ENCODE measurements at places on chromosomes 16 and 17.

GRCh38 chr17:9339958-9340357 is 235.7 kb downstream of the STX8 start:
- DNase-seq = no peak

GRCh38 chr16:53784291-53784690 is 80.3 kb downstream of the FTO start:
- no peak for DNase-seq

DNA sequence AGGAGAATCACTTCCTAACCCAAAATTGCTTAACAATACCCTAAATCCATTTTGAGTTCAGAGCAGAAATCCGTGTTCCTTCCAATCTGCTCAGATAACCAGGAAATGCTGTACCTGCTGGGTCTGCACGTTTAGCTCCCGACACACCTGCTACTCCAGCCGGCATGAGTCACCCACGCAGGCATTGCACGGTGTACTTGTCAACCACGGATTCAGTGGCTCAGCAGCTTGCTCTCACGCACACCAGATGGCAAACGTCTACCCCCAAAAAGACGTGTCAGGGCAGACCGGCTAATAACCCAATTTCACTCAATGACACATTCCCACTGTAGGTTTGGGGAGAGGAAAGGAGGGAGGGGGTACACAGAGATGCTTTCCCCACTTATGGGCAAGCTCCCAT is 468.1 kb downstream of the SOX9 start:
- peak; percentile 49 for DNase-seq

- no peak for DNase-seq
Observed at GRCh38 chr17:50887705-50888245, 21.6 kb upstream of the TOB1 start.

- DNase-seq = no peak
Observed at GRCh38 chr17:43411369-43411677, 12.5 kb downstream of the ARL4D start.

GRCh38 chr16:88619859-88620815 is 18.2 kb upstream of the IL17C start:
- peak; percentile 98 for DNase-seq

- no peak for DNase-seq
Observed at GRCh38 chr17:68382582-68383085, 74.7 kb downstream of the WIPI1 start.

DNA sequence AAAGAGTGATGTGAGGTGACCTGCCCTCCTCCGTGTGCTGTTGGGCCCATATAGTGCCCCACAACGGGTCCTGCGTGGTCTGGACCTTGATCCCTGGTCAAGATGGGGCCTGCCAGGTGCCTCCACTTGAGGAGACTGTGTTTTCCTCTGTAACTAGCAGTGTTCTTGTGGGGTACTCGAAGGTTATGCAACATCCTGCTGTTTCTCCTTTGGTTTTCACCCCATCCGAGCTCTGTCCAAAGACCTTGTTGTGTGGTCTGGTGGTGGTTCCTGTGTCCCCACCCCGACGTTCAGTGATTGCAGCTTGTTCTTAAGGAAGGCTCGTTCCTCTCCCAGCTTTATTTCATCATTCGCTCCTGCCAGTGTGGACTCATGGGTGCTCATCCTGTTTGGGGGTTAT is 38.7 kb upstream of the ZNF750 start:
- no peak for DNase-seq

DNA sequence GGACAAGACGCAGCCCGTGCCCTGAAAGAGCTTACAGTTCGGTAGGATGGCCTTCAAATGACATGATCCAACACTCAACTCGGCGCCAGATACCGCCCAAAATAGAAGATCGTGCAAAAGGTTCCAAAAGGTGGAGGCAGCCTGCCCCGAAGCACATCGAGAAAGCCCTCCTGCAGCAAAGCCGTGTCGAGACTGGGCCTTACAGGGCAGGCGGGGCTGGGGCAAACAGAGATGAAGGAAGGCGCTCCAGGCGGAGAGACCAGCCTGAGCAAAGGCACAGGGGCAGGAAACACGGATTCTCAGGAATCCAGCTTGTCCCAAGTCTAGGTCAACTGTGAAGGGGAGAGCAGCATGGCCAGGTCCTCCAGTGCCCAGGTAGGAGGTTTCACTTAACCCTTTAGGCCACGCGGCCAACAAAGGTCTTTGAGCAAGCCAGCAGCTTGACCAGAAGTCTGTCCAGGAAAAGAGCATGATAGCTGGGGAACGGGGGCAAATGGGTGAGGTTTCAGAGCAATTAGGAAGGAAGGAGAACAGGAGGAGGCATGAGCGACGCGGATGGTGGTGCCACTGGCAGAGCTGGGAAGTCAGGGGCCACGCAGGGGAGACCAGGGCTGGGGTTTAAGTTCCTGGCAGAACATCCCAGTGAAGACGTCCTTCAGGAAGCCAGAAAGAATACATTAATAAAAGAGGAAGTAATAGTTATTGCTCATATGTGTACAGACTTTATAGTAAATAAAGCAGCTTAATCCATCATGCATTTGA is 21.2 kb upstream of the EIF1 start:
- DNase-seq = no peak

- DNase-seq = peak; percentile 22
Observed at GRCh38 chr17:27807567-27808470, 7.5 kb upstream of the NOS2 start.

DNA sequence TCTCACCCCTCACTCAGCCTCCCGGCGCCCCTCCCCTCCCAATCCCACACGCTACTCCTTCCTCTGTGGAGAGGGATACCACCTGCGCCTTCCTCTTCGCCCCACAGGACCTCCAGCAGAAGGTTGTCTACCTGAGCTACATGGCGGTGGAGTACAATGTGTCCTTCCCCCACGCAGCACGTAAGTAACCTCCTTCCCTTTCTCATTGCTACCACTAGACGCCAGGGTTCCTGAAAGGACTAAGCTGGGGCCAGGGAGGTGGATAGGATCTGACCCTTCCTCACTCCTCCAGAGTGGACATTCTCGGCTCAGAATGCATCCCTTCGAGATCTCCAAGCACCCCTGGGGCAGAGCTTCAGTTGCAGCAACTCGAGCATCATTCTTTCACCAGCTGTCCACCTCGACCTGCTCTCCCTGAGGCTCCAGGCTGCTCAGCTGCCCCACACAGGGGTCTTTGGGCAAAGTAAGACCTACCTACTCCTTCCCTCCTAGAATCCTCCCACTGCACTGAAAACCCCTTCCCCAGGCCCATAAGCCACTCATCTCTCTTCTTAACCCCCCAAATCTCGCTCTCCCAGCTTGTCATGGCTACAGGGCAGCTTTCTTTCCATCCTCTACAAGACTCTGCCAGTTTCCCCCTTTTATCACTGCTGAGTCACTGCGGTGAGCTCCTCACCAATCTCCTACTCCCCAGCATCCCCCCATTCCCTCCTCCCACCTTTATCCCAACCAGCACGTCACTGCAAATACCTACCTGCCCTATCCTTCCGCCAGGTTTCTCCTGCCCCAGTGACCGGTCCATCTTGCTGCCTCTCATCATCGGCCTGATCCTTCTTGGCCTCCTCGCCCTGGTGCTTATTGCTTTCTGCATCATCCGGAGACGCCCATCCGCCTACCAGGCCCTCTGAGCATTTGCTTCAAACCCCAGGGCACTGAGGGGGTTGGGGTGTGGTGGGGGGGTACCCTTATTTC is 1.5 kb downstream of the CD68 start:
- DNase-seq = no peak

DNA sequence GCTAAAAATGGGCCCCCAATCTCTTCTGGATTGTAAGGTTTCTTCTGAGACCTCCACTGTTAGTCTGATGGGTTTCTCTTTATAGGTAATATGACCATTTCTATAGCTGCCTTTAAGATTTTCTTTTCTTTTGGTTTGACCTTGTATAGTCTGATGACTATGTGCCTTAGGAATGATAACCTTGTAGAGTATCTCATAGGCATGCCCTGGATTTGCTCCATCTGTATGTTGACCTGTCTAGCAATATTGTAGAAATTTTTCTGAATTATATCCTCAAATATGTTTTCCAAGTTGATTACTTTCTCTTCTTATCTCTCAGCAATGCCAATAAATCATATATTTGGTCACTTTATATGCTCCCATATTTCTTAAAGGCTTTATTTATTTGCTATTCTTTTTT is 1403.8 kb upstream of the GOT2 start:
- DNase-seq = no peak

- DNase-seq = peak; percentile 93
Observed at GRCh38 chr17:72719578-72720493, 372.7 kb downstream of the SLC39A11 start.

- no peak for DNase-seq
Observed at GRCh38 chr17:51298508-51299371, 38.4 kb downstream of the UTP18 start.

DNA sequence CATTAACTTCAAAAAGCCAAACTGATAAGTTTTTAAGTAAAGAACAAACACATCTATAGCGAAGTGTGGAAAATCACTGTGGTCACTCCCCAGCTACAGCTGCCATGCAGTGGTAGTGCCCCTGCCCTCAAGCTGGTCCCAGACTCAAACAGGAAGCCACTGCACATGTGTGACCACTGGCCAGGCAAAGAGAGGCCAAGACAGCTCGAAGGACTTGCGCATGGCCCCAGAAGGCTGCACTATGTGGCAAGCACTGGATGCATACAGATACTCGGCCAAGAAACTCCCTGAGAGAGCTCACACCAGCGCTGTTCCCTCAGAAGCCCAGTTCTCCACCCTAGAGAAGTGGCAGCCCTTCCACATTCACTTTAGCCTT is 82.4 kb downstream of the ANKRD11 start:
- no peak for DNase-seq

- no peak for DNase-seq
Observed at GRCh38 chr17:72862276-72862999, 230.1 kb downstream of the SLC39A11 start.

- DNase-seq = no peak
Observed at GRCh38 chr17:4560837-4561256, 470 bp upstream of the GGT6 start.

DNA sequence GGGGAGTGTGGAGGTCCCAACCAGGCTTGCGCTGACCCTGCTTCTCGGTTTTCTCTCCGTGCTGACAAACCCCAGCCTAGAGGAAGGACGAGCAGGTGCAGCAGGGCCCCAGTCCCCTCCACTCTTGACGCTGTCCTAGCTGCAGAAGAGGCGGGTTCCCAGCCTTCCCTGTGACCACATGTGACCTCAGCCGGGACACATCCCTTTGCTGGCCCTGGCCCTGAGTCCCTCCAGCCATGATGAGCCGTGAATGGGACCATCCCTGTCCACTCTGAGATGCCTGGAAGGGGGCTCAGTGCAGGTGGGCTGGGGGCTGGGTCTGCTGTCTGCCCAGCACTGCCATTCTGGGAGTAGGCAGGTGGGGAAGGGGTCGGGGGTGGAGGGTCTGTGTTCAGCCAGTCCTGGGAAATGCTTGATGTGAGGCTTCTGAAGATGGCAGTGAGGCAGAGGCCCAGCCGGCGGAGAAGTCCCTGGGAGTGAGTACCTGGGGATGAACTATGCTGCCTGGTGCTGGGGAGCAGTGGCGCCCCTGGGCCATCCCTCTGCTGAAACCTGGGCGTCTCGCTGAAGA is 1.9 kb upstream of the TUBB3 start:
- no peak for DNase-seq

- DNase-seq = no peak
Observed at GRCh38 chr17:12567077-12568053, 98.3 kb upstream of the MYOCD start.

Measured in T-helper 2 cell (primary cell).